A549 treated with AZD2906 at 1 μM for 4 hours (cell line): ENCODE measurements at places on chromosomes 1 and 21. TPM values are rescaled to one million over a fixed set of nuclear protein-coding genes. Genes with fewer than 3 reads are reported as not detected.

PLA2G2F gene
- total RNA-seq, result not detected in 5 replicates

SH2D1B gene
- 0.10 to 0.20 TPM (median 0.10 TPM) in 5 replicates for total RNA-seq

HHIPL2 gene
- total RNA-seq, result 9.1 to 11.6 TPM (median 9.8 TPM) in 5 replicates

RHD gene
- total RNA-seq, result not detected in 5 replicates

ECM1 gene
- 1.4 to 1.9 TPM (median 1.4 TPM) in 5 replicates for total RNA-seq
